NCI-H510A treated with DMSO at 0.1 percent for 48 hours (cell line): ENCODE measurements at places on chromosomes 16 and 17.

DNA sequence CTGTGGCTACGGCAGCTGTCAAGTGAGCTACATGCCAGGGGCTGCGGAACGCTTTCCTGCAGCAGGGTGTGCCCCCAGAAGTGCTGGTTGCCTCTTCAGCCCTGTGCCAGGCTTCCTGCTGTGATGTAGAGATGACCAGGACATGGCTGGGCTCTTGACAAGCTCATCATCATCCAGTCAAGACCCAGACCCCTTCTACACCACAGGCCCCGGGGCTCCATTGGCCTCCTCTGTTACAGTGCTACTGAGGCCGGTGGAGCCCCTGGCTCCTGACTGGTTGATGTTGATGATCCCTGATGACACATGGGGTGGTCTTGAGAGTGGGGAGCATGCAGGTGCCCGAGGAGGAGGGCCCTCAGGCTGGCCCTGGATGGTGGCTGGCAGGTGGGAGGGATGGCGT, 50.1 kb downstream of the B9D1 start:
- DNase-seq, result no peak

- DNase-seq, result no peak
Observed at GRCh38 chr17:31400481-31400950, 9.0 kb downstream of the RAB11FIP4 start.

GRCh38 chr17:14444915-14445314, 144.0 kb downstream of the HS3ST3B1 start:
- DNase-seq, result no peak

DNA sequence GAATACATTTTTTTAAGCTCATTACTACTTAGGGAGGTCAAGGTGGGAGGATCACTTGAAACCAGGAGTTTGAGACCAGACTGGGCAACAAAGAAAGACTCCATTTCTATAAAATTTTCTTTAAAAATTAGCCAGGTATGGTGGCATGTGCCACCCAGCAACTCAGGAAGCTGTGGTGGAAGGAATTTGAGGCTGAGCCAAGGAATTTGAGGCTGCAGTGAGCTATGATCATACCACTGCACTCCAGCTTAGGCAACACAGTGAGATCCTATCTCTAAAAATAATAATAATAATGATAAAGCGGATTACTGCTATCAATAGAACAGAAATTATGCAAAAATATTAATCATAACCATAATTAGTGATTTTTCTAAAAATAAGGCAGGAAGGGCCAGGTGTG, 170.3 kb downstream of the COPRS start:
- DNase-seq, result no peak

GRCh38 chr16:88477631-88478519, 24.8 kb downstream of the ZFPM1 start:
- no peak for DNase-seq

DNA sequence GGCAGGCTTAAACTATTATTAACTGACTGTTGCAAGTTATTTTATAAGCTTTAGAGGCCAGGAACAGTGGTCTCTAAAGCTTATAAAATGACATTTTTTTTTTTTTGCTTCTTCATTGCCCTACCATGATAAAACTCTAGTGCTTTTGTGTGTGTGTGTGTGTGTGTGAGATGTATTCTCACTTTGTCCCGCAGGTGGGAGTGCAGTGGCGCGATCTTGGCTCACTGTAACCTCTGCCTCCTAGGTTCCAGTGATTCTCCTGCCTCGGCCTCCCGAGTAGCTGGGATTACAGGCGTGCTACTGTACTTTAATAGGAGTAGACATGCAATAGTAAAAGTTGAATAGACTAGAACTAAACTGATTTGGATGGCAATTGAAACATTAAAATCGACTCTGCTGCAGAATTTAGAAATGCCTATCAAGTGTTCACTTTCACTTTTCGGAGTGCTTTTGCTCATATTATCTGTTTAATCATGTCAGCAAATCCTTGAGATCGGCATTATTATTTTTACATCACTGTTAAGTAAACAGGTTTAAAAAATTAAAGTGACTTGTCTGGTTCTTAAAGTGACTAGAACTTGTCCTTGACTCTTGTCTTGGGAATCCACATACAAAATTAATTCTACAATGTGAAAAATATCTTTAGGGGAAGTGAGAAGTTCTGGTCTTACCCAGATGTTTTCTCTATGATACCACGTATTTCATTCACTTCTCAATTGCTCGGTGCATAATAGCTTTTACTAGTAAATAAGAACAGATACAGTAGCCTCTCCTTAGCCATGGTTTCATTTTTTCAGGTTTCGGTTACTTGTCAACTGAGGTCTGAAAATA, 8.4 kb upstream of the PCTP start:
- DNase-seq, result no peak
